GM13977 (cell line): ENCODE measurements at places on chromosomes 13 and 19.

DNA sequence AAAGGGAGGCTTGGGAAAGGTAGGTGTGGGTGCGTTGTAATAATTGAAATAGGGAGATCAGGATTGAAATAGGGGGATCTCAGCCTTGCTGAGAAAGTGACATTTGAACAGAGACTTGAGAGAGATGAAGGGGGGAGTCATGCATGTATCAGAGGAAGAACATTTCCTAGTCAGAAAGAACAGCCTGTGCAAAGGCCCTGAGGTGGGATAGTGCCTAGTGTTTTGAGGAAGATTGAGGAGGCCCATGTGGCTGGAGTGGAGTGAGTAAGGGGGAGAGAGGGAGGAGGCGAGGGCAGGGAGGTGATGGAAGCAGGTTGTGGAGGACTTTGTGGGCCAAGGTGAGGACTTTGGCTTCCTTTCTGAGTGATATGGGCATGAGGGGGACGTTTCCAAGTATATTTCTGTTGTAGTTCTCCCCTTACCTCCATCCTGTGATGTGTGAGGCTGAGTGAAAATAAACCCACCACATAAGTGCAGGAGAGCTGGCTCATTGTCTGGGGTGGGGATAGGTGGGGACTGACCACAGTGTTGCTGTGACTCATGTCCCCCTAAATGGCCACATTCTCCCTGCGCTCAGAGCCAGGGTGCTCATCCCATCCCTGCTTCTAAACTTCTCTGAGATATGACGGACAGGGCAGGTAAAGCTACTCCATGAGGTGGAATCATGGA lies 17.8 kb downstream of the ACTL9 start:
- DNase-seq, result no peak

- DNase-seq, result peak; percentile 28
Observed at GRCh38 chr13:20390526-20391175, 135.0 kb downstream of the CRYL1 start.

GRCh38 chr13:112175162-112176075 lies 108.5 kb downstream of the SOX1 start:
- DNase-seq, result no peak

DNA sequence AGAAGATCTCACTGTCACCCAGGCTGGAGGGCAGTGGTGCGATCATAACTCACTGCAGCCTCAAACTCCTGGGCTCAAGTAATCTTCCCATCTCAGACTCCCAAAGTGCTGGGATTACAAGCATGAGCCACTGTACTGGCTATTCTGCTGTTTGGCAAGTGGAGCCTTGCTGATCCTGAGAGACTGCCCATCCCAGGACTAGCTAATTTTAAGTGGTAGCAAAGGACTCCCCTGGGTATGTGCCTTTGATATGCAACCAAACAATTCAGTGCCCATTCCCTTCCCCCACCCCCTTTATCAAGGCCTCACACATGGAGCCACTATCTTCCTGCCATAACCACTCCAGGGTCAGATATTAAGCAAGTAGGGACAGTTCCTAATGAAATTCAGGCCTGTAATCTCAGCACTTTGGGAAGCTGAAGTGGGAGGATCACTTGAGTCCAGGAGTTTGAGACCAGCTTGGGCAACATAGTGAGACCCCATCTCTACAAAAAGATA lies 17.0 kb upstream of the ZNF460 start:
- no peak for DNase-seq

DNA sequence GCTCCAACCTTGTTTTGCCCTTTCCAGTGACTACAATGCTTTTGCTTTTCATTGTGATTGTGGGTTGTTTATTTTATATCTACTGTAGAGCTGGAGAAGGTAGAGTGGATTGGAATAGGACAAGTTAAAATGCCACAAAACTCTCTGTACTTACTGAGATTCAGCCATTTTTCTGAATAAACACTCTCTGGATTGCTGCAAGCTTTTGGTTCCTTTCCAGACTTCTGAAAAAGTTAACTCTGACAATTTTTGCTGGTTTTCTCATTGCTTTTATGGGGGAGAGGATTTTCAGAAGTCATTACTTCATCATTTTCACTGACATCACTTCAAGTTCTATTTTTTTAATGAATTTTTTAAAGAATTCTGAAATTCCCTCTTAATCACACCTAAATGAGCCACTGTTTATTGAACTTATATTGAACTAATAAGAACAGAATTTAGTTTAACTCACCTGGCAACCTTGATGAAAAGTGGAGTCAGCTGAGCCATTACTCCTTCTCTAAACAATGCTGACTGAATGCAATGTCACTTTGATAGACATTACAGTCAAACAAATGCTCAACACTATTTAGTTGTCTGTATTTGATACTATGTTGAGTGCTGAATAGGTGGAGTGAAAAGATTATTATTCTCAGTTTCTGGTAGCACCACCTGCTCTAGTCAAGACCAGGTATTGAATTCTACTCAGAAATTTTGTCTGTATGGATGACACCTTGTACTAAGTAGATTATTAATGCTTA lies 303.5 kb downstream of the DLEU7 start:
- no peak for DNase-seq

DNA sequence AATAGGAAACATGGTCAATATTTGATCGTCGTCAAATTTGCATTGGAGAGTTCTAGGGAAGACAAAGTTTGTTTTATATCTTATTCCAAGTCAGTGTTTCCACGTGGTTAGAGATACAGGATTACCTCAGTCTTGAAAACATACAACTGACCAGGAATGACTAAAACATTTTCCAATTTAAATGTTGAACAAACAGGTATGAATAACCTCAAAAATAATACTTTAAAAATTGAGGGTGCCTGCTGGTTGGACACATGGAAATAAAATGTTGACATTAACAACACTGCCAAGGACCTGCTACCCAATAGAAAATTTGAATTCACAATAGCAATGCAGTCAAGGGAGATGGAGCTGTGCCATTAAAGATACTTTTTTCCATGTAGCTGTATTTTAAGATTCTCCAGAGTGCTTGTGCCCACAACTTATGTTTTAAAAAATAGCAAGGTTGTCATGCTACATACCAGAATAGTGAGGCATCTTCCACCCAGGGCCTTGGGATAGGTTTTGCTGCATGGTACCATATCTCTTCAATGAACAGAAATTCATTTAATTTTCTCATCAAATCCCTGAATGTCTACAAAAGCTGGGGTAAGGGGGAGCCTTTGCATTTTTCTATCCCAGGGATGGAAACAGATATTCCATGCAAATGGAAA lies 260.8 kb downstream of the EFNB2 start:
- DNase-seq, result no peak

- DNase-seq, result no peak
Observed at GRCh38 chr13:98889419-98890085, 88.3 kb downstream of the DOCK9 start.
